MG63 (cell line): ENCODE measurements at places on chromosomes 5 and 9. TPM values are rescaled to one million over a fixed set of nuclear protein-coding genes. Genes with fewer than 3 reads are reported as not detected.

GRCh38 chr5:31317665-31318064 lies 124.2 kb downstream of the CDH6 start:
- DNase-seq: no peak

- peak; percentile 22 for DNase-seq
These were observed 146.7 kb downstream of the ROR2 start for GRCh38 chr9:91803151-91803940.

DNA sequence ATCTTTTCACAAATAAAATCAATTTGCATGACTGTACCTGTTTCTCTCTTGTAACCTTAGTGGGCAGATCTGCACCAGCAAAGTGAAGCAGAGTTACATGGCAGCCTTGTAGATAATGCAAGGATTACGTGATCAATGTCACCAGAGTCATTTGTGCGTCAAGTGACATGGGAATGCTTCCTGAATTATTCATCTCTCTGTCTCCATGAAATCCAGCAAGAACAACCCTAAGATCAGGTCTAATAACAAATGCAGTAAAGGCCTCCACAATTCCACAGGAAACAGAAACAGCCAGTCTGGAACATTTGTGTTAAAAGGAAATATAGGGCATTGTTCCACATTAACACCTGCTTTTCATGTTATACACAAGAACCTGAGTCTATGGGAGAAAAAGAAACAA lies 7.8 kb downstream of the GZMA start:
- DNase-seq: no peak

SYNPO gene
- total RNA-seq: 1.2 and 4.6 TPM in 2 replicates

PRUNE2 gene
- total RNA-seq: 2.7 and 24.2 TPM in 2 replicates

AHRR gene
- 20.6 and 24.5 TPM in 2 replicates for total RNA-seq

DNA sequence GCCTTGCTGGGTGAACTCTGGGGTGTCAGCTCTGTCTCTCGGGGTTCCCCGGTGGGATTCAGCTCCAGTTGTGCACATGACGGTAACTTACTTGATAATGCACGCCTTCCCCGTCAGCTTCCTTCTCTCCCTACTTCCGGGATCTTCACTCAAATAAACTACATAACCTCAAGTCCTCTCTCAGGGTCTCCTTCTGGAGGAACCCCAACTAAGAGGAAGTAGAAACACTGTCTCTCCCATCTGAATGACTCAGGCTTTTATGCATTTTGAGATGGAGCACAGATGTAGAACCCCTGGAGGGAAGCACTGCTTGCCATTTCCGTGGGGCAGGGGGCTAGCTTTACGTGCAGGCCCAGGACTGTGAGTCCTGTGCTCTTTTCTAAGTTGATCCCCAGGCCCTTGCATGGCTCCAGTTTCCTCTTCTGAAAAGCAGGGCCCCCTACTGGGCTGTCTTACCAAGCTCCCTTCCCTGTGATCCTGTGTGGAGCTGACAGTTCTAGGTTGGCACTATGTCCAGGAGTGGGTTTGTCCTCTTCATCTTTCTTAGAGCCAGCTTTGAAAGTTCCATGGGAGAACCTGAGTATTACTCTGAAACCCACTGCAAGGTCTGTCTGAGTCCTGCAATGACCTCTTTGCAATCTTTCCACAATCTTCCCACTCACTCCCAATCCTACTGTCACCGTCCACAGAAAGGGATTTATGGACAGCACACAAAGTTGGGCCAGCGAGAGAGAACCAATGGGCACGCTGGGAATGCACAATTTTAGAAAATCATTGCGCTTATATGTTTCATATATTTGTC lies 17.7 kb downstream of the S1PR3 start:
- DNase-seq: no peak

- no peak for DNase-seq
These were observed 149.0 kb downstream of the PDE4D start for GRCh38 chr5:59744531-59744992.

DNA sequence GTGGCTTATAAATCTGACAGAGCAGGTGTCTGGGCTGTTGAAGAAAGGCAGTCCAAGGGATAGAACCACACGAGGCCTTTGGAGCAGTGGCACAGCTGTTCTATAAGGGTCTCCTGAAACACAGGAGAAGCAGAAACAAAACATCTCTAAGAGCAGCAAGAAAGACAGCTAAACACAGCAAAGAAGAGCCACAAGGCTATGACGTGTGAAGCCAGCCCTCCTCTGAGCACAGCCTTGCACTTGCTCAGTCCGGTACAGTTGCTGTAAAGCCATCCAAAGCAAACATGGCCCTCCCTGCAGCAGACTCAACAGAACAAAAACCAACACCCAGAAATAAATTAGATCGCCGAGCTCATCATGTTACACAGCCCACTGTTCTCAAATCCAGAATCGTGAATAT lies 2.6 kb upstream of the GZMK start:
- DNase-seq: no peak

POLR3G gene
- total RNA-seq: 23.9 and 49.6 TPM in 2 replicates

SV2C gene
- not detected in 2 replicates for total RNA-seq

GRCh38 chr9:112013266-112013665 lies 116.7 kb downstream of the UGCG start:
- DNase-seq: no peak

DNA sequence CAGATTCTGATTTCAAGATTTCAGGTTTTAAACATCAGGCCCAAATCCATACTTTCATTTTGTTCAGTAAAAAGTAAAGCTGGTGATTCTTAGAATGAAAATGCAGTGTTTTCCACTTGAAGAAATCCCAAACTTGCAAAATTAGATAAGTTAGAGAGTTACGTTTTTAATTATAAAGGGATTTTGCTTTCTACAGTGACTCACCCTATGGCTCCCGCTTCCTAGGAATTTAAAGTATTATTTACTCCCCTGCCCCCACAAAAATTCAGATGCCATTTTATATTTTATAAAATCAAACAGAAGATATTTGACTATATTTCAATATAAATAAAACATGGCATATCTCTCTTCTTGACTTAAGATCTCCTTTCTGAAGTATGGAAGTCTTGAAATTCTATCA lies 402.9 kb downstream of the ZSWIM6 start:
- DNase-seq: no peak

JAKMIP2 gene
- not detected in 2 replicates for total RNA-seq

- DNase-seq: no peak
These were observed 80.4 kb downstream of the LIX1 start for GRCh38 chr5:97062046-97062445.

GRCh38 chr9:85516455-85516854 lies 225.3 kb downstream of the AGTPBP1 start:
- no peak for DNase-seq
